CD8-positive, alpha-beta memory T cell (primary cell): ENCODE measurements at places on chromosomes 3 and 15.

GRCh38 chr3:65473736-65474135 is 565.0 kb downstream of the MAGI1 start:
- no peak for DNase-seq

- no peak for DNase-seq
These were observed 35.2 kb upstream of the USP3 start for GRCh38 chr15:63469190-63469589.

DNA sequence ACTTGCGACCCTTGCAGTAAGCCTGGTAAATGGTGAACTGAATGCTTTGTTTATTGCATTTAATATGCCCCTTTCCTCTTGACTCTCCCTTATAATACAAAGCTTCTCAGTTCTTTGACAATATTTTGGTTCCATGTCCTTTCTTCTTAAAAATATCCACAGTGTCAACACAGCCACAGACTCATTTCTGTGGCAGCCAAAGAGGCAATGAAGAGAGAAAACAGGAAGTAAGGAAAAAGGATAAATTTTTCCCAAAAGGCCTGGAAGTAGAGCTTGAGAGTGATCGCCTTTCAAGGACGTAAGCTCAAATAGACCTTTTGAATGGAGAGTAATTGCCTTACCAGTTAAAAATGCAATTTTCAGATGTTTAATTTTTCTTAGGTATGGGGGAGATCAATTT is 59.4 kb downstream of the PEX5L start:
- DNase-seq, result no peak

- DNase-seq, result no peak
These were observed 2.9 kb downstream of the MYD88 start for GRCh38 chr3:38141173-38141951.

- no peak for DNase-seq
These were observed 124.0 kb upstream of the GOLGA6L4 start for GRCh38 chr15:84111575-84111974.

GRCh38 chr15:50358845-50359244 is 3.8 kb upstream of the GABPB1 start:
- DNase-seq, result no peak

DNA sequence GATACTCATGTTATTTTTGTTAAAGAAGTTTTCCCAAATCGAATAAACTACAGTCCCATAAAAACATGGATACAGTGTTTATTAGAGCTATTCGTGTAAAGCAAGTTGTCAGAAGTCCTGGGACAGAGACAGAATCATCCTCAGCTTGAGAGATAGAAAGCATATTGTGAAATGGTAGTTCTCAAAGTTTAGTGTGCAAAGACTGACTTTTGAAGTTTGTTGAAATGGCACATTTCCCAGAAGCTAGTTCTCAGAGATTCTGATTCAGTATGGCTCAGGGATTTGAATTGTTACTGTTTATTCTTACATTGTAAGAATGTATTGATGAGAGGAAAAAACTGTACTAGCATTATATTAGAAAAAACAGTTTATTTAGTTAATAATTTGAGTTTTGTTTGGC is 22.1 kb downstream of the GABRR3 start:
- DNase-seq, result no peak

DNA sequence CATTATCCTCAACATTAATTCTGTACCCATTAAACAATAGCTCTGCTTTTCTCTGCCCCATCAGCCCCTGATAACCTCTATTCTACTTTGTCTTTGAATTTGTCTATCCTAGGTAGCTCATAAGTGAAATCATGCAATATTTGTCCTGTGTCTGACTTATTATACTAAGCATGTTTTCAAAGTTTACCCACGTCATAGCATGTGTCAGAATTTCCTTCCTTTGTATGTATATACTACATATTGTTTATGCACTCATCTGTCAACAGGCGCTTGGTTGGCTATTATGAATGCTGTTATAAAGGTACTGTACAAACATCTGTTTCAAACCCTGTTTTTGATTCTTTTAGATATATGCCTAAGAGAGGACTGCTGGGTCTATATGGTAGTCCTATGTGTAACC is 18.2 kb downstream of the CSNK1G1 start:
- no peak for DNase-seq

GRCh38 chr3:13815088-13815683 is 64.7 kb downstream of the WNT7A start:
- no peak for DNase-seq

- no peak for DNase-seq
These were observed 140.7 kb downstream of the LIPC start for GRCh38 chr15:58572521-58572920.

- no peak for DNase-seq
These were observed 659.4 kb upstream of the ADAMTS9 start for GRCh38 chr3:65347166-65347565.

DNA sequence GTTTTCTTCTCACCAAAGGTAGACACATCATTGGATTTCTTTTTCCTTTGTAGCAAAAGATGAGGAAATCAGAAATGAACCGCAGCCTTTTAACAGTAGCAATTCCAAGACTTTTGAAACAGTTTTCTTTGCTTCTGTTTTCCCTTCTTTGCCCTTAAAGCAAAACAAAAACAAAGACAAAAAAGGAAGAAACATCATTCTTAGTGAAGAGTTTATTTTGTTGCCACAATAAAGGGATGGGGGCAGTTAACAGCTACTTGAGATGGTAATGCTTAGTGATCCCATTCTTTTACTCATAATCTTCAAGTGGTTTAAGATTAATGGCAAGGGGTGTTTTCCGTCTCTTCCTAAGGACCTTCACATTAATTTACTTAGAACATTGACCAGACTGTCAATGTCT is 218.8 kb downstream of the MEIS2 start:
- DNase-seq, result no peak

- DNase-seq, result no peak
These were observed 2.4 kb downstream of the UROC1 start for GRCh38 chr3:126515066-126515706.

DNA sequence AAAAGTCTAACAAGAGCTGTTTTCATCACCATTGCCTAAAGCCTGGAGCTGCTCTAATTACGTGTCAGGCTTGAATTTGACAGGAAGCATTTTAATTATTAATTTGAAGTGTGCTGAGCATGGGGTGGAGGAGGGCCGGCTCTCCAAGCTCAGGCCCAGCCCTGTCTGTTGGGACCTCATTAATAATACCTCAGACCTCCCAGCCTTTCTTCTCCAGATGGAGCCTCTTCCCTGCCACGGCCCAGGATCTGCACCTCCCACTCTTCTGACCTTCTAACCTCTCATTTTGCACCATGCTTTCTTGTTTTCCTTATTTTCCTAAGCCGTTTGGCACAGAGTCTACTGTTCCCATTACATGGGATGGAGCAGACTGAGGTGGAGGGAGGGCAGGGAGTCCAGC is 30.0 kb downstream of the INSYN1 start:
- DNase-seq, result no peak

GRCh38 chr3:150771600-150771999 is 8.6 kb upstream of the SIAH2 start:
- no peak for DNase-seq

DNA sequence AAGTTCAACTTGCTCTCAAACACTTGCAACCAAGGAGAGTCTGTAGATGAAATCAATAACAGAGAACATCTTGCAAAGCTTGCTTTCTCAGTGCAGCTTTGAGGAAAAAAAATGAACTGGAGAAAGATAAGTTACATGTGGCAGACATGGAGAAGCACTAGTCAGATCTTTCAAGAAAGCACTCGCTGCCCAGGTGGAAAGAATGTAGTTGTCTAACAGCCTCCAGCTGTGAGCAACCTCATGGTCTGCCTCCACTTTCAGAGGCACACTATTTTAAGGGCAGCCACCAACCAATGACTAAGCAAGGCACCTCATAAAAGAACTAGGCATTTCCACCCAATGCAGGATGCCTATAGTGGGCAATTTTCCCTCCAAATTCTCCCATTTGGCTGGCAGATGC is 125.4 kb upstream of the CPNE4 start:
- DNase-seq, result no peak

GRCh38 chr3:165491487-165491886 is 295.3 kb upstream of the SLITRK3 start:
- DNase-seq, result no peak

DNA sequence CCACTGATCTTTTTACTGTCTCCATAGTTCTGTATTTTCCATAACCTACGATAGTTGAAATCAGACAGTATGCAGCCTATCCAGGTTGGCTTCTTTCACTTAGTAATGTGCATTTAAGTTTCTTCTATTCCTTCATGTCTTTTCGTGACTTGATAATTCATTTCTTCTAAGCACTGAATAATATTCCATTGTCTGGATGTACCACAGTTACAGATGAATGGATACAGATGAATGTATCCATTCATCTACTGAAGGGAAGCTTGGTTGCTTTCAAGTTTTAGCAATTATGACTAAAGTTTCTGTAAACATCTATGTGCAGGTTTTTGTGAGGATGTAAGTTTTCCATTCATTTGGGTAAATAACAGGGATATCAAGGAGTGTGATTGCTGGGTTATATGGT is 124.8 kb downstream of the NSUN3 start:
- no peak for DNase-seq

DNA sequence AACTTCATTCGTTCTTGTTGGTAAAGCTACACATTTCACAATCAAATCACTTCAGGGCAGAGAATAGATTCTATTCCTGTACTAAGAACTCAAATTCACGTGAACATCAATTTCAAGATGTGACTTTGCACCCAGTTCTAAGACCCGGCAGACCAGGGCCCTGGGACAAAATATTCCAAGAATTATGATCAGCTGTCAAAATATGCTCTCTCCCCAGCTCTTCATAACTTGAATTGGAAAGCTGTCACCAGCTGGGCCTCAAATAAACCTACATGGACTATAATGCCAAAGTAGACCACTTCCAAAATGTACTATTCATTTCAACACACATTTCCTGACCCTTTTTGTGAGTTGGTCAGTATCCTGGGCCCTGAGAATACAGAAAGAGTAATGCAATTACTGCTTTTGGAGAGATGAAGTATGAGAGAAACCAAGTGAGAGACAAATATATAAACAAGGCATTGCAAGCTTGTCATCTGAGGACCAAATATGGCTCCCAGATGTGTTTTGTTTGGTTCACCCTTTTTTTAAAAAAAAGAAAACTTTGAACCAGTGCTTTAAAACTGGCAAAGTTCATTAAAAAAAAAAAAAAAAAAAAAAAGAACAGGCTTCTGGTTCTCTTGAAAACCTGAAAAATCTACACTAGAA is 14.9 kb downstream of the MAGI1 start:
- DNase-seq, result no peak

DNA sequence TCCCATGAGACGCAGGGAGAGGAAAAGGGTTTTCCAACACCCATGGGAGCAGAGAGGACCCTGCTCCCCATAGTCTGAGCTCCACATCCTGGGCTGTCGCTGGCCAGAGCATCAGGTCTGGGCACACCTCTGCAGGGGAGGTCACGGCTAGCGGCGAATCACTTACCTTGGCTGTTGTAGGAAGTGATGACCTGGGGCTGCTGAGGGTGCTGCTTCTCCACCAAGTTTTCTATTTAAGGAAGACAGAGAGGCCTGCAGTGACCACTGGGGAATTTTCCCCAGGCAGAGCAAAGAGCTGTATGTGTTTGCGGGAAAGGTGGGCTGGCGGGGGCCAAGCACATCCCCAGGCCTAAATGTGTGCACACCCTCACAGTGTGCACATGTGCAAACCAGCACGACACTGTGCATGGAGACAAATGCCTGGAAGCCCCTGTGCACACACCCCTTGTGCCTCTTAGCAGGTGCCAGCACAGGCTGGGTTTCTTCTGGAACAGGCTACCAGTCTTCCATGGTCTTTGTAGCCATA is 7.6 kb downstream of the KY start:
- DNase-seq, result no peak

DNA sequence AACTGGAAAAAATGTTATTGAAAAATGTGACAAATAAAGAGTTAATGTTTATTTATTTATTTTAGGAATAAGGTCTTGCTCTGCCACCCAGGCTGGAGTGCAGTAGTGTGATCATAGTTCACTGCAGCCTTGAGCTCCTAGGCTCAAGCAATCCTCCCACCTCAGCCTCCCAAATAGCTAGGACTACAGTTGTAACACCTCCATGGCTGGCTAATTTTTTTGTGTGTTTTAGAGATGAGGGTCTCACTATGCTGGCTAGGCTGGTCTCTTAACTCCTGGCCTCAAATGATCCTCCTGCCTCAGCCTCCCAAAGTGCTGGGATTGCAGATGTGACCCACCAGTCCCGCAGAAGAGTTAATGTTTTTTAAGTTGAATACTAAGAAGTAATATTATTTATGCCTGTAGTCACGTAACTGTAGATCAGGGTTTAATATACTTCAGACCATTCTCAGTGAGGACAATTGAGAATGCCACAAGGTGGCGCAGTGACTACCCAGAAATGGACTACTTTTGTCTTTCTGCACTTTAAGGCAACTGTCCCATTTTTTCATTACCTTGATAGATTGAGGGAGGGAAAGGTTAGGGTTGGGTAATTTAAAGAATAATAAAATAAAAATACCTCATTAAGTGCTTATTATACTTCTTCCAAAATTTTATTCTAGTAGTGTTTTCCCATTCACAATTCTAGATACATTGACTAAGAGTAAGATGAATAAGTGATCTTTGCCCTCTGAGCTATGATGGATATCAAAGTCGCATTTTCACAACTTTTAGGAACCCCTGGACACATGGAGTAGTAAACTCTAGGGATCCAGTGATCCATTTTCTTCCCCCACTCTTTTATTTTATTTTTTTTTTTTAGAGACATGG is 6.0 kb downstream of the MUC13 start:
- DNase-seq, result peak; percentile 67

GRCh38 chr3:24523215-24523614 is 28.6 kb upstream of the THRB start:
- DNase-seq, result no peak

DNA sequence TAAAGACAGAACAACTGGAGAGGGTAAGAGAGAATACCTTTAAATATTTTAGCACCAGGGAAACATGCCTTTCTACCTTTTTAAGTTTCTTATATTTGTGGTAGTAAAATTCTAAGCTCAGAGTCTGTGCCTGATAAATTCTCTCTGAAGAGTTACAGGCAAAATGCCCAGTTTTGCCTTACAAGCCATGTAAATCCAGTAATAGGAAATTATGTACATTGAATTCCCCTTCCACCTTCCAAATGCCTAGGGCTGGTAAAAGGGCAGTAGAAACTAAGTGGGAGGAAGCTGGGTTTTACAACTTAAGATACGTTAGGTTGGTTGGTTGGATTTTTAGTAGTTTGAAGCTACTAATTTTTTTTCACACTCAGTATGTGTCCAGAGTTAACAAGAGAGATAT is 43.1 kb upstream of the TP63 start:
- no peak for DNase-seq
